Activated CD4-positive, alpha-beta memory T cell treated with anti-CD3 and anti-CD28 coated beads, Interleukin-2, amount 10 ng/mL, durations not matched to agents 7 days and 5 days (primary cell): ENCODE measurements at places on chromosomes 5 and 9. TPM values are rescaled to one million over a fixed set of nuclear protein-coding genes. Genes with fewer than 3 reads are reported as not detected.

Gene TSSK1B
- not detected for total RNA-seq

Gene TMEM174
- total RNA-seq, result not detected

Gene RABL6
- 96.0 TPM for total RNA-seq

Gene INIP
- 36.1 TPM for total RNA-seq

Gene SDHA
- total RNA-seq, result 144 TPM

Gene RPL7A
- total RNA-seq, result 1,627 TPM

Gene CLIC3
- 3.7 TPM for total RNA-seq

Gene TAF11L5
- not detected for total RNA-seq

Gene CDX1
- not detected for total RNA-seq

Gene SPATA31D4
- total RNA-seq, result not detected

Gene RLN2
- 3.2 TPM for total RNA-seq

Gene PDLIM7
- 55.1 TPM for total RNA-seq

Gene ISCA1
- 24.0 TPM for total RNA-seq

Gene LCN15
- total RNA-seq, result not detected

Gene PCDHA5
- total RNA-seq, result not detected

Gene CCDC187
- total RNA-seq, result not detected

Gene SLC36A3
- total RNA-seq, result not detected

Gene SOX30
- 0.18 TPM for total RNA-seq

Gene TMC1
- not detected for total RNA-seq

Gene CDC37L1
- 11.9 TPM for total RNA-seq

Gene SLC38A9
- total RNA-seq, result 23.7 TPM

Gene NSUN2
- total RNA-seq, result 63.5 TPM

Gene ITK
- 249 TPM for total RNA-seq

Gene NME5
- total RNA-seq, result not detected

Gene HTR4
- not detected for total RNA-seq

Gene SCGB3A2
- not detected for total RNA-seq

Gene LRRC19
- not detected for total RNA-seq

Gene GPR150
- total RNA-seq, result 1.7 TPM

Gene MYORG
- total RNA-seq, result 4.7 TPM

Gene ST6GALNAC4
- 21.5 TPM for total RNA-seq

Gene SERF1B
- total RNA-seq, result 25.6 TPM

Gene CCL27
- not detected for total RNA-seq

Gene IFNA13
- not detected for total RNA-seq

Gene ACOT12
- total RNA-seq, result not detected

Gene TDRD7
- 19.4 TPM for total RNA-seq

Gene PCDHA4
- not detected for total RNA-seq

Gene PPP3R2
- total RNA-seq, result not detected

Gene NREP
- 4.8 TPM for total RNA-seq

Gene IL12B
- not detected for total RNA-seq

Gene SPINK6
- total RNA-seq, result not detected

Gene C9orf43
- total RNA-seq, result 0.40 TPM

Gene FGF1
- total RNA-seq, result not detected

Gene ADAMTS12
- not detected for total RNA-seq
